ENCODE measurements at places on chromosomes 11 and 22.

GRCh38 chr11:27460158-27460978 lies 12.2 kb downstream of the LGR4 start:
- no peak for DNase-seq

- no peak for DNase-seq
Measured at GRCh38 chr11:58222721-58223120, 6.0 kb downstream of the OR10Q1 start.

- DNase-seq, result peak; percentile 1
Measured at GRCh38 chr11:79461144-79461543, 20.3 kb upstream of the TENM4 start.

DNA sequence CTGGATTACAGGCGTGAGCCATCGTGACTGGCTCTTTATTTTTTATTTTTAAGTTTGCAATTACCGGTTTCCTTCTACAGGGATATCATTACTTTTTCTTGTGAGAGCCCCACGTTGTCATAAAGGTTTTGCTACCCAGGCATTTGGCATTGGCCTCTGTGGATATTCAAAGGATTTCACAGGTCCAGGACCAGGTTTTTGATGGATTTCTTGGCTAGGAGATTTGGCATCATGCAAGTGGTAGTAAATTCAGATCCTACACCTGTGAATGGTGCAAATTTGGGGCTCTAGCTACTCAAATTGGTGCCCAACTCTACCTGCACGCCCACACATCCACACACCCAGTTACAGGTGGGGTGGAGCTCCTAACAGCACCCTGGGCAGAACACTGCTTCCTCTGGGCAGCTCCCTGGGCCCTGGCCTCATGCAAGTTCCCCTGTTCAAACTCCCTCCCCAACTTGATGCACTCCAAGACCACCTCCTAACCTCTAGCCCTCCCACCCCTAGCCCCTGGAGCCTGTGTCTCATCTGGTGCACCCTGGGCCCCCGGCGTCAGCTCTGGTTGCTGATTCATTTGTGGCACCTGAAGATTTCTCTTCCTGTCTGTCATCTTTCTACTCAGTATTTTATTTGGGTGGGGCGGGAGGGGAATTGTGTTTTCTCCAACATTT lies 9.3 kb upstream of the MRGPRD start:
- DNase-seq, result no peak

- DNase-seq, result no peak
Measured at GRCh38 chr11:44813401-44813800, 86.6 kb downstream of the TSPAN18 start.

DNA sequence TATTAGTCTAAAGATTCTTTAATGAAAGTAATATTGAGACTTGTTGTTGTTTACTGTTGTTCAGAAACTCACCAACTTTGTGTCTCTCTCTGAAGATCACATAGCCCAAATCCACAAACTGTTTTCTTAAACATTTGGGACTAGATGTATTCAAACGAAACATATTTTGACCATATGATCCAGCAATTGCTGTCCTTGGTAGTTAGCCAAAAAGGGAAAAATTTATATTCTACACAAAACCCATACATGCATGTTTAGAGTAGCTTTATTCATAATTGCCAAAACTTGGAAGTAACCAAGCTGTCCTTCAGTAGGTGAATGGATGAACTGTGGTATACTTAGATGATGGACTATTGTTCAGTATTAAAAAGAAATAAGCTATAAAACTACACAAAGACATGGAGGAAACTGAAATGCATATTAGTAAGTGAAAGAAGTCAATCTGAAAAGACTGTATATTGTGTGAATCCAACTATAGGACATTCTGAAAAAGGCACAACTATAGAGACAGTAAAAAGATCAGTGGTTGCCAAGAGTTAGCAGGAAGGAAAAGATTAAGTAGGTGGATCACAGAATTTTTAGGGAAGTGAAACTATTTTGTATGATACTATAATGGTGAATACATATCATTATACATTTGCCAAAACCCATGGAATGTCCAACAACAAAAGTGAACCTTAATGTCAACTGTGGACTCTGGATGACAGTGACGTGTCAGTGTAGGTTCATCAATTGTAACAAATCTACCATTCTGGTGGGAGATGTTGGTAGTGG lies 442.9 kb downstream of the INSC start:
- no peak for DNase-seq

GRCh38 chr22:28741200-28741784 lies 328 bp downstream of the CHEK2 start:
- no peak for DNase-seq

DNA sequence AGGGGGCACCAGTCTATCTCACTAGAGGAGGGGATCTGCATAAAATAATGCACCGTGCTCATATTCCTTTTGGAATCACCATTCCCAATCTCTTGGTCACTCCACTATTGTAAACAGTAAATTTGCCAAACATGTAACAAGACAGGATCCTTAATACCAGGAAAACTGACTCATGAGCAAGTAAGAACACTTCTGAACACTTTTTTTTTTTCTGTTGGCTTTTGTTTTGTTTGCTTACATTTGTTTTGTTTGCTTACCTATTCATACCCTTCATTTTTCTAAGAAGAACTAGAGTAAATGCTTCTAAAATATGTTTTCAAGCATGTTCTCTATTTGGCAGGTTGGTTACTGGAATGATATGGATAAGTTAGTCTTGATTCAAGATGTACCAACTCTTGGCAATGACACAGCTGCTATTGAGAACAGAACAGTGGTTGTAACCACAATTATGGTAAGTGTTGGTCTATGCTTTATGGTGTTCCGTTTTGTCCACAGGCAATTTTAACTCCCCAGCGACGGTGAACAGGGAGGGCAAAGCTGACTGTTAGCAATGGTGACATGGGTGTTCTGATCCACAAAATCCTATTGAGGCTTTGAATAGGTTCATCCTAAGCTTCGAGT lies 111.8 kb downstream of the MSANTD4 start:
- DNase-seq, result no peak

DNA sequence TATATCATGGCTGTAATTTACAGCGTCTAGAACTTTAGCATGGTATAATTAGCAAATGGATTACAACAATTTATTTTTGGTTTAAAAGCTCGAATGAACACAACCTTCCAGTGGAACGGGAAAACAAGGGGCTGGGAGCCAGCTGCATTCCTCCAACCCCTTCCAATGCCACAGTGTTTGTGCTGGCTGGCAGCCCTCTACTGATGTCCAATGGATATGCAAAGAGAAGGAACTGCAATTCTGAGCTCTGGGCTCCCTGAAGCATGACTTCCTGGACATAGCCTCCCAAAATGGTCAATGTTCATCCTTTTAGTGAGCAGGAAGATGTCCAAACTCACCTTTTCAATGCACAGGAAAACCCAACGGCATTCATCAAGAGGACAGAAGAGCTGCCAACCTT lies 288.3 kb downstream of the TENM4 start:
- no peak for DNase-seq

DNA sequence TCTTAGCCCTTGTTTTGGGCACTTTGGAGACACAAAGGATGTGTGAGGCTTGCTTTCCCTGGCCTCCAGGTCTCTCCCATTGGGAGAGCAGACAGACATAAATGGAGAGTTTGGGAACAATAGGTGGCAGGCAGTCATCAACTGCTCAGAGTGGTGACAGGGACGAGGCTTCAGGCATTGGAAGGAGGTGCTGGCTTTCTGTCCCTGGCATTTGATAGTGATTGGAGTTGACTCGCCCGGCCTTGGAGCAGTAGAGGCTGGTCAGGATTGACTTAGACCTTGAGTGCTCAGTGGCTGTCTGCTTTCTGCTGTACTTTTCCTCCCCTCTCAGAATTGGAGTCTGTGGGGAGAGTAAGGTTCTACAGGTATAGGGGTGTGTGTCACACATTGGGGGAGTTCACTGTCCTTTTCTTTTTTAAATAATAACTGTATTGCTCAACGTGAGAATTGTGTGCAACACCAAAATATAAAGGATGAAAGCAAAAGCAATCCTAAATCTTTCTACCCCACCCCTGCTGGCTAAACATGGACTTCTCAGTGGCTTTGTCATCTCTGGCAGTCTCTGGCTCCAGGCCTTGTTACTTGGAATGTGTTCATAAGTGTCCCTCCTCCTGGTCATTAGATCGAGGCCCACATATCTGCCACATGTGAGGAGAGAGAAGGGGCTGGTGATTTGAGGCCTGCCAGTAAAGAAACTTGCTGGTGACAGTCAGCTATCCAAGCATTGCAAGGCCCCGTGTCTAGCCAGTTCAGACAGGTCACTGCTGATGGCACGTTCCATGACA lies 21.1 kb downstream of the SHISA8 start:
- no peak for DNase-seq

DNA sequence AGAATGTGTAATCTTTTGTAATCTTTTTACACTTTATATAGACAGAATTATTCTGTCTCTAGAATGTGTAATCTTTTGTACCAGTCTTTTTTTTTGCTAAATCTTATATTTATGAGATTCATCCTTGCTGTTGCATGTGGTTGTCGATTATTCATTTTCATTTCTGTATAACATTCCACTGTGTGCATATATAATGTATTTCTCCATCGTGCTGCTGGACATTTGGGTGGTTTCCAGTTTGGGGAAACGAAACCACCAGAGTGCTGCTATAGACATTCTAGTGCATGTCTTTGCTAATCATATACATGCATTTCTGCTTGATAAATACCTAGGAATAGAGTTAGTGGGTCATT lies 146.5 kb downstream of the GRIK4 start:
- DNase-seq, result no peak

DNA sequence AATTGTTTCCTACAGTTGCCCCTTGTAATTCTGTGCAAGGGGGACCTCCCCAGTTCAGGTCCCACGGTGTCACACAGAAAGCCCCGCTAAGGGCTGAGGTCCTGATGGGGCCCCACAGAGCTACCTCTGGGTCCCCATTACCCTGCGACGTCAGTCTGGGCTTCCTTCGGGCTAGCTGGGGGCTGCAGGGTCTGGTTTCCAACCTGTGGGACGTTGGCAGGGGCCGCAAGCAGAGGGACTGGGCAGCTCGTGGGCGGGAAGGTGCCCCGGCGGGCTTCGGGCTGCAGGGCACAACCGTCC lies 698 bp downstream of the SLC37A4 start:
- DNase-seq, result no peak

- no peak for DNase-seq
Measured at GRCh38 chr11:72229925-72230763, 5.6 kb downstream of the INPPL1 start.

DNA sequence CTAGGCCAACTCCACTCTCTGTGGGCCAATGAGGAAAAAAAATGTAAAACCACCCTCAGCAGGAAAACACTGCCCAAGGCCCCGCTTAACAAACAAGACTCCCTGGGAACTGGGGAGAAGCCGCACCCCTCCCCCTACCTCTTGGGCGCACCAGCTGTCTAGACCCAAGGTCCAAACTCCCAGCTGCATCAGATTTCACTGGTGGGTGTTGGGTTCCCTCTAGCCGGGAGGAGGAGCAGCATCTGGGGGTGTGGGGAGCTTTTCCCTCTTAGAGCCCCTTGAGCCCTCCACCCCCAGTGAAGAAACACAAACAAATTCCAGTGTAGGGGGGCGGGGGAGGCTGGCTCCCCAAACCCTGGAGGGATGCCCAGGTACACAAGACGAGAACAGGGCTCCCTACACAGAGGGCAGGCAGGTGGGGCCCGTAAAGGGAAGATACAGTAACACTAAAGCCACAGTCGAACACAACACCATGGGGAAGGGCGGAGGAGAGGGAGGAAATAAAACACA lies 64.9 kb downstream of the NECTIN1 start:
- DNase-seq, result no peak

GRCh38 chr11:33531743-33532181 lies 168.9 kb downstream of the C11orf91 start:
- DNase-seq, result no peak

- no peak for DNase-seq
Measured at GRCh38 chr11:48164836-48165235, 51.8 kb upstream of the OR4B1 start.

- no peak for DNase-seq
Measured at GRCh38 chr11:8252388-8252787, 11.3 kb downstream of the LMO1 start.

DNA sequence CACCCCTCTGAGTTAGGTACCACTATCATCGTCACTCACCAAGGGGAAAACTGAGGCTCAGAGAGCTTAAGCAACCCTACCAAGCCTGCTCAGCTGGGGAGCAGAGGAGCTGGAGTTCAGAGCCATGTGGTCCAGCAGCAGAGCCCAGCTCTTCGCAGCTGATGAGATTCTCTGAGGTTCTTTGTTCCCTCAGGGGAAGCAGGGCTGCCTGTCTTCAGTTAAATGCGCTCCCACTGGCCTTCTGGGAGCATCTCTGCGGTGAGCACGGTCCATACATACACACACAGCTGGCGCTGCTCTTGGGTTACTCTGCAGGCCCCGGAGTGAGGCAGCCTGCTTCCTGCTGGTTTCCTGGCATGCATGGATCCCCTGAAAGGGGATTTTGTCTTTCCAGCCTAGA lies 5.2 kb upstream of the PTGDR2 start:
- DNase-seq, result no peak

DNA sequence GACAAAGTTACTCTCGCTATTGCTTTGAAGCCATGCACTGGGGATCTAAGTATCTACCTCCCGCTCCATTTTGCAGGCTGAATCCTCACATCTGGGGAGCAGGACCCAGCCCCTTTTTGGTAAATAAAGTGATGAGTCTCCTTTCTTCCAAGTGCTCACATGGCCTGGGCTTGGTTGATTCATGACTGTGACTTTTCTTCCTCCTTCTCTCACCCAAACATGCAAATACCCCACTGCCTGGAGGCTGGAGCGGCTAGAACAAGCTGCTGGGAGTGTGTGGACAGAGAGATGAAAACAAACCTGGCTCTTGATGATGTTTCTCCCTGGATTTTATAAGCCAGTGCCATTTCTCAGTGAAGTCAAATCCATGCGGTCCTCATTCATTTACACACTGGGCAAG lies 72.7 kb downstream of the TRIM29 start:
- no peak for DNase-seq

DNA sequence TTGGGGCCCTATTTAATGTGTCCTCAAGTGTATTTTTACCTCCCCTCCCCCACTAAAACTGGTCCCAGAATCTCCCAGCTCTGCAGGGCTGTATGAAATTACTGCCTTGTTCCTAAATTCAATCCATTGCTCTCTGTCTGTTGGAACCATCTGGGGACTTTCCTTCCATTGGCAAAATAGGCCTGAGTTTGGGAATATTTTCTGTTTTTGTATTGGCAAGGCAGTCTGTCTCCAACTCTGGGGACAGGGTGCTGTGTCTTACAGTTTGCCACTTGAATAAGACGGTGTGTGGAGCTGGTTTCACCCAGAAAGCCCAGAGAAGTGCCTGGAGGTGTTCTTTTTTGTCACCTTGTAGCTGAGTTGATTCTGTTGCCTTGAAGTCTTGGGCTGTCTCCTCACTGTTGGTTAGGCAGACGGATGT lies 1.3 kb downstream of the PACS1 start:
- DNase-seq, result no peak

GRCh38 chr11:108961095-108961494 lies 296.2 kb downstream of the DDX10 start:
- DNase-seq, result no peak
